ENCODE measurements at places on chromosomes 11 and 22.

DNA sequence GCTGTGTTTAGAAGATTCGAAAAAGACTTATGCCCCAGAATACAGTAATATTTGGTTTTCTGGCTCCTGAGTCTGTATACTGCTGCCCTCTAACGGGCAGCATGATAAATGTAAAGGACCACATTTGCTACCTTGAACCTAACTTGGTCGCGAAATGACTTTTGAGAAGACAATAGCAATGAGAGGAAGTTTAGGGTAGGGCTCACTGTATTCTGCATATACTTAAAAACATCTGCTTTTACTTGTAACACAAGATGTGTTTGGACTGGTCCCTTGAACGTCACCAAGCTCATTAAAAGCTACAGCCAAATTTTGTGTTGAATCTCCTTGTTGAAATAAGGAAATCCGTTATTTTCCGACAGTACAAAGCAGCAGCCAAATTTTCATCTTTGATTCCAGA is 309.1 kb downstream of the SWAP70 start:
- peak; percentile 25 for DNase-seq

DNA sequence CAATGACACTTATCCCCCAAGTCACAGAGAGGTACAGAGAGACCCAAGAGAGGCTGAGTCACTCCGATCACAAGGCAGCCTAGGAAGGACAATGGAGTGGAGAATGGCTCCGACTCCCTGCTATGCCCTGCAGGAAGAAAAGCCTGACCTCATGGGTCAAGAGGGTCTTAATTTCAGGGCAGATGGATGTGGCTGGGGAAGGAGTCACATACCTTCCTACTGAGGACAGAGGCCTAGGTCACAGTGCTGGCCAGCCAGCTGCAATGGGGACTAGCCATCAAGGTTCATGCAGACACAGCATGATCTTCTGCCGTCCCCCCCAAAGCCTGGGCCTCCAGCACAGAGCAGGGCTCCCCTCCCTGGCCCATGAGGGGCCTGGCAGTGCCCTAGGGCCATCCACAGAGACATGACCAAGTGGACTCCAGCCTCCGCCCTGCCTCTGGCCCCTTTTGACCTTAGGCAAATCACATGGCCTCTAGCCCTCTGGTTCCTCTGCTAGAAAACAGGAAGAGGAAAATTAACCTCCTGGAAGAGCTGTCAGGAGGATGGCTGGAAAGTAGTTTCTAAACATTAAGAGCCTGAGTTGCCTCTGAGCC is 1.8 kb downstream of the ARRB1 start:
- DNase-seq, result no peak

DNA sequence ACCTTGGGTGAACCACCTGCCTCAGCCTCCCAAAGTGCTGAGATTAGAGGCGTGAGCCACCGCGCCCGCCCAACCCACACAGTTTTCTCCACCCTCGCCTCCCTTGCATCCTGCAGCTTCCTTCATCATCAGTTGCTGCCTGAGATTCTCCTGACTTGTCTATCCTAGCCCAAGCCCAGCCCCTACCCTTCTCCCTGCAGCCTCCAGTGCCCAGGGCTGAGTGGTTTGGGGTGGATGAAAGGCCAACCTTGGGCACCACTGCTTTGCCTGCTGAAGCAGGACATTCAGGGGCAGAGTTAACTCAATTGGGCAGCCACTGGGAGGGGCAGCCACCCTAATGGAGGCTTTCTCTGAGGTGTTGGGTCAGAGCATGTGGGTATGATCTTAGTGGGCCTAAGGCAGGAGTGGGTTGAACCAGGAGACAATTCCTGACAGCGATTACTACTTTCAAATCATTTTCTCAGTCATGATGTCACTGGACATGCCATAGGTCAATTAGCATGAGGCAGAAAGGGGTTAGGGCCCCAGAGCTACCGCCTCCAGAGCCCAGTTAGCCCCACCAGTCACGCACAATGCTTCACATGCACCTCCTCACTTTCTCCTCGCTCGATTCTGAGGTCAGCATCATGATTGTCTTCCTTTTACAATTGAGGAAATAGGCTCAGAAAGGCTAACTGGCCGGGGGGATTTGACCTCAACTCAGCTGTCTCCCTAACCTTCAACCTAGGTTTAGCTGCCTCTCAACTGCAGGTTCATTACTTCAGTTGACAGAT is 1.0 kb upstream of the FKBP2 start:
- no peak for DNase-seq

GRCh38 chr11:130478204-130478701 is 29.8 kb downstream of the ADAMTS15 start:
- no peak for DNase-seq

DNA sequence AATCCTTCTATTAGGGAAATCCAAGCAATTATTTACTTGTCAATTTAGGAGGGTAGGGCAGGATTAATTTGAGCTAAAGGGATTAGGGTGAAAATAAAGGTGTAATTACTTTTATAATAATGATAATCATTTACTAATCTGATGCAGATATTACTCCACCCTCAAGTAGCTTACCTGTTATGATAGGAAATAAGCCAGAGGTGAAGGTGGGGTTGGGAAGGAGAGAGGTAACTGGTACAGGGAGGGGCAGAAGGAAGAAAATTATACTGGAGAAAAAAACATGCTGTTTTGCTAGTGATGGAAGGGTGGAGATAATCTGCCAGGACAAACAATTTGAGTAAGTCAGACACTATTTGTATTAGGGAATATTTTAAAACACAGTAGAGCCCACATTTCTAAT is 157.7 kb downstream of the BARX2 start:
- DNase-seq, result no peak

DNA sequence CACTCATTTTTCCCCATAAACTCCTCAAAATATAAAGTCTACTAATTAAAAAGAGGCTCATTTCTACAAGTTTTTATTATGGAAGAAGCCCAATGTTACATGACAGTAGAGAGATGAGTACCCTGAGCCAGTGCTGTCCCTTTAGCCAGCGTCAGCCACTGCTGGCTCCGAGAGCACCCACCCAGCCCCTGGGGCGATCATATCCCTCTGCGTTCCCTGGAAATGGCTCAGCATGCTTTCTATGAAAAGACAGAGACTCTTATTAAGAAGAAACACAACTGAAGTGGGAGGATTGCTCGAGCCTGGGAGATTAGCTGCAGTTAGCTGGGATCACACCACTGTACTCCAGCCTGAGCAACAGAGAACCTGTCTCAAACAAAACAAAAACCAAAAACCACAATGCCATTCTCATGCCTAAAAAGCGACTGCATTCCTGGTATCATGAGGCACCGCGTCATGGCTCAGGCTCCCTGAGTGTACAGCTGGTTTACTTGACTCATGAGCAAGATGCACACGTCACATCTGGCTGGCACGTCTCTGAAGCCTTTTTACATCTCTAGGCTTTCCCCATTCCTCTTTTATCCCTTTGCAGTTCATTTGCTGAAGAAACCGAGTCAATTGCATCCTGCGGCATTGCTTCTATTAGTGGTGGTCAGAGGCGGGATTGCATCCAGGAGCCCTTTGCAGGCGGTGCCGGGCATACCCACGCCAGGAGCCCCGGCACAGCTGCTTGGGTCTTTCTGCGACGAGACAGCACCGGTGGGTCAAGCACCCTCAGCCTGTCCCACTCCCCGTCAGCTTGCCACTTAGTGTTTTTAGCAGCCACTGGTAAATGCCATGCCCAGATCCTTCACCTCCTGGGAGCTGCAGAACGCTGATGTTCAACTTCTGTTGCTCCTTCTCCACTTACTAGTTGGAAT is 119.9 kb downstream of the CTTN start:
- DNase-seq, result no peak

- no peak for DNase-seq
Observed at GRCh38 chr11:7595016-7595866, 78.1 kb downstream of the CYB5R2 start.

DNA sequence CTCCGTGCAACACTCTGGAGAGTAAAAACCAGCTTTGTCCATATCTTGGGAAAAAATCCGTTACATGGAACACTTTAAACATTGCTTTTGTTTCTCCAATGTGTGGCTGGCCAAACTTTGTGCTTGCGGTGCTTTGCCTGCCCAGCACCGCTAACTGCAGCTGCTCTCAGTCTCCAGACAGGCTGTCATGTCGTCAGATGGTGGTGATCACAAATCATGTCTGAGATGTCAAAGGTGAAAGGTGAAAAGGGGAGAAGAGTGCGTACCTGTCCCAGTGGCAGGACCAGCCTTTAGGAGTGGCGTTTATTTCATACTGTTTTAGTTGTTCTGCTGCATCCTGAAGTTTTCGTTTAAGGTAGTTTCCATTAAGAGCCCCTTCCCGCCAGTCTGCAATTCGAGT is 17.1 kb upstream of the AGBL2 start:
- DNase-seq, result no peak

GRCh38 chr11:56817661-56818060 is 69.2 kb upstream of the OR9G4 start:
- DNase-seq, result no peak

DNA sequence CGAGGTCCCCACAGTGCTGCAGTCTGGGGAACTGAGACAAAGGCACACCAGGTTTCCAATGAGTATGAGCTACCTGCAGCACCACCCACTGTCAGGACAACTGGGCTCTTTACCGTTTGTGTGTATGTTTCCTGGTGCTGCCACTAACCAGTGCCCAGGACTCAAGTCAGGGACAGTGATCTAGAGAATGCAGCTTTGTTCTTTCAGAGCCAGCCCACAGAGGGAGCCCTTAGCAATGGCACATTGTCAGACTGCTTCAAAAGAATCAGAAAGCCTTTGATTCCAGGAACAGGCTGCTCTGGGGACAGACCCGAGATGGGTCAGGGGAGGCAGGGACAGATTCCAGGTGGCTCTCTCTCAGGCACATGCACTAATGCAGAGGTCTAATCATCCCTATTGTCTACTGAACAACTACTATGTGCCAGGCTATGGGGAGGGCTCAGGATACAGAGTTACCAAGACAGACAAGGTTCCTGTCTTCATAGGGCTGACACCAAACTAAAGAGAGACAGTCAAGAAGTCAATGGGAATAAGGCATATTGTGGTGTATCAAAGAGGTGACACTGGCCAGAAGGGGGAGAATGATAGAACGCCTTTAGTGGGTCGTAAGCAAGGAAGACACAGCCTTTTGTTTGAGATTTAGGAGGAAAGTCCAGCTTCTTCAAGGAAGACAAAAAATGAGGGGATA is 103.7 kb downstream of the VPREB1 start:
- no peak for DNase-seq

DNA sequence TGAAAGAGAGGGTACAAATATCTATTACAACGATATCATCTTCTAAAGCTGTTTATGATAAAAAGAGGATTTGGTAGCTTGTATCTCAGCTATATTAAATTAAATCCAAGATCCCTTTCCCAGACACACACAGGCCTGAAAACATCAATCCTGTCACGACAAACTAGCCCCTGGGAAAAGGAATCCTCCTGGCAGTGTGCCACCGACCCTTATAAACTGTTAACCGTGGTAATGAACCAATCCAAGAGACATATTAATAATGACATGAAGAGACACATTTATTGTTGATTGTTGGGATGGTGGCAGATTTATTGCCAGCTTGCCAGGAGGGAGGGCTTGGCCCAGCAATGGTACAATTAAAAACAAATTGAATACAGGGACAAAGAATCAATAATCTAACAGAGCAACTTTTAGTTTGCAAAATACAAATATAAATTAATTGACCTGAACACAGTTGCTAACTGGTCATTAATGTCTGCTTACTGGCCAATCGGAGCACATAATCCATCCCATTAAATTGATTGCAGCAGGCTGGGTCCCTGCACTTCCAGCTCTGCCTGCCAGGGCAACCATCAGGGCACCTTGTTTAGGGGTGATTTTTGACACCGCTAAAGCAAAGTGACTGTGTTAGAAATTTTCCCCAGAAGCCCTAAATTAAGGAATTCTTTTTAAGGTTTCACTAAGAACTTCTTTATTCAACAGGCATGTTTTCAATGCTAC is 887.6 kb downstream of the OPCML start:
- no peak for DNase-seq

DNA sequence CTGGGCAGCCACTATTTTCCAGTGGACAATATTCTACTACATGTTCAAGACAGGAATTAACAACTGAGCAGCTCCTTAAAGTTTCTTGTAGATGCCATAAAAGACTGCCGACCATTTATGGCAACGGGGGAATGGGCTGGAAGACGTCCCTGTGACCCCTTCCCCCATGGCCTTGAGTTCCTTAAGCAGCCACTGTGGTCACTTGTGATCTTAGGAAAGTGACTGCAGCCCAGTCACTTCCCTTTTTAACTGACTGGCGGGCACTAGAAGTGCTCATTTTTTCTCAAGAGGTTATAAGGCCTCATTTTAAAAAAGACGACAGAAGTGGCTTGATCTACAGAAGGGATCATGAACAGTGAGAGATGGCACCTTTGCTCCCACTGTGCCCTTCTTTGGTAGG is 153.2 kb upstream of the NARS2 start:
- peak; percentile 7 for DNase-seq

DNA sequence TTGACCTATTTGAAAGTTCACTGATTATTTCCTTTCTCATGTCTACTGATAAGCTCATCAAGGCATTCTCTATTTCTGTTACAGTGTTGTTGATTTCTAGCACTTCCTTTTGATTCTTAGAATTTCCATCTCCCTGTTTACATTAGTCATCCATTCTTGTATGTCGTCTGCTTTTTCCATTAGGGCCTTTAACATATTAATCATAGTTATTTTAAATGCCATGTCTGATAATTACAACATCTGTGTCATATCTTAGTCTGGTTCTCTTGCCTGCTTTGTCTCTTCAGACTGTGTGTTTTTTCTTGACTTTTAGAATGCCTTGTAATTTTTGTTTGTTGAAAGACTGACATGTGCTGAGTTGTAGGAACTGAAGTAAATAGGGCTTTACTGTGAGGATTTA is 602.1 kb downstream of the SOX6 start:
- DNase-seq, result no peak

GRCh38 chr11:102343809-102344208 is 3.2 kb upstream of the BIRC2 start:
- DNase-seq, result no peak

DNA sequence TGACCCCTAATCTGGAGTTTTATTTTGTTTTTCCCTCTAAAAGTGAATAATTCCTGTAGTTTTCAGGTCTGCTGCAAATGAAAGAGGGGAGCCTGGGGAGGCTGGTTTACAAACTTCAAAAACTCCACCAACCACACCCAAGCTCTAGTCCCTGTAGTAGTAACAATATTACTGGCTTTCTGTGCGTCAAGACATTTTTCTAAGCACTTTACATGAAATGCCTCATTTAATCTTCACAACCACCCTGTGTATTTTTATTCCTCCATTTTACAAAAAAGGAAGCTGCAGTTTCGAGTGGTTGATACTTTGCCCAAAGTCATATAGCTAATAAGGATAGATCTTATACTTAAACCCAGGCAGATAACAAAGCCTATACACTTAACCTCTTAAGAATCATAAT is 23.5 kb downstream of the CTNND1 start:
- no peak for DNase-seq

GRCh38 chr11:44811841-44812448 is 85.2 kb downstream of the TSPAN18 start:
- no peak for DNase-seq
